Posterior vena cava (tissue), 2 donors: ENCODE measurements at places on chromosomes 1 and 21. TPM values are rescaled to one million over a fixed set of nuclear protein-coding genes. Genes with fewer than 3 reads are reported as not detected.

ZFP69B gene
- total RNA-seq, result 1.6 TPM

GRCh38 chr1:118928739-118929554, 59.2 kb downstream of the TBX15 start:
- no peak for DNase-seq

WNT4 gene
- total RNA-seq, result 0.32 TPM

GRCh38 chr1:54582566-54583306, 34.7 kb downstream of the ACOT11 start:
- DNase-seq, result no peak

- no peak for DNase-seq
Observed at GRCh38 chr1:243335292-243335691, 79.5 kb downstream of the SDCCAG8 start.

DNA sequence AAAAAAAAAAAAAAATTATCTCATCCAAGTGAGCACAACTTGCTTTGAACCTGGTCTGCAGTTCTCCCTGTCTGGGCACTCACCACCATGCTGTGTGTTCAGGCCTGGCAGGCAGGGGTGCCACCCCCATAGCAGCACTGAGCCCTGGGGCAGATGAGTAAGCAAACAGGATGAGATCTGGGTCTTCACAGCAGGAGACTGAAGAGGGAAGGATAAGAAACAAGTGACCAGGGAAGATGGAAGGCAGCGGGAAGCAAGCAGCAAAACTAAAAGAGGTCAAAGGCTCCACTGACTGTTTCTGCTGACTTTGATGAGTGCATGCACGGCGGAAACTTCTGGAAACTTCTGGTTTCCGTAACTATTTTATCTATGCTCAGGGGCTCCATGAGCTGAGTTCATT, 133.5 kb upstream of the SOD1 start:
- DNase-seq, result no peak
